ENCODE measurements at places on chromosomes 6 and 20.

GRCh38 chr20:19498756-19499155, 259.3 kb upstream of the RIN2 start:
- no peak for DNase-seq

GRCh38 chr6:24779416-24780016, 4.8 kb downstream of the GMNN start:
- no peak for DNase-seq

GRCh38 chr6:151544453-151544852, 50.6 kb downstream of the CCDC170 start:
- DNase-seq, result no peak

- DNase-seq, result no peak
Measured at GRCh38 chr20:47574616-47575364, 73.1 kb downstream of the NCOA3 start.

GRCh38 chr20:20399531-20400500, 31.9 kb downstream of the INSM1 start:
- peak; percentile 3 for DNase-seq

GRCh38 chr20:51637241-51637640, 94.7 kb upstream of the NFATC2 start:
- DNase-seq, result no peak

- no peak for DNase-seq
Measured at GRCh38 chr20:52783769-52784168, 188.4 kb upstream of the TSHZ2 start.

DNA sequence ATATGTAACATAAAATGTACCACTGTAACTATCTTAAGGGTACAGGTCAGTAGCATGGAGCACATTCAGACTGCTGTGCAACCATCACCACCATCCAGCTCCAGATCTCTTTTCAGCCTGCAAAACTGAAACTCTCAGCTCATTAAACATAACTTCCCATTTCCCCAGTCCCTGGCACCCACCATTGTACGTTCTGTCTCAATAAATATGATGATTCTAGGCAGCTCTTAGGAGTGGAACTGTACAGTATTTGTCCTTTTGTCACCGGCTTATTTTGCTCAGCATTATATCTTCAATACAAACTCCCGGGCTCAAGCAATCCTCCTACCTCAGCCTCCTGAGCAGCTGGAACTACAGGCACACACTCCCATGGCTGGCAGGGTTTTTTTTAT, 1.5 kb downstream of the ZC3H12D start:
- no peak for DNase-seq

GRCh38 chr6:26502165-26502564, 2.1 kb downstream of the BTN1A1 start:
- DNase-seq, result no peak

GRCh38 chr20:47950124-47950912, 165.0 kb upstream of the SULF2 start:
- DNase-seq, result peak; percentile 48

GRCh38 chr20:32457479-32457986, 99.4 kb downstream of the ASXL1 start:
- DNase-seq, result peak; percentile 48

DNA sequence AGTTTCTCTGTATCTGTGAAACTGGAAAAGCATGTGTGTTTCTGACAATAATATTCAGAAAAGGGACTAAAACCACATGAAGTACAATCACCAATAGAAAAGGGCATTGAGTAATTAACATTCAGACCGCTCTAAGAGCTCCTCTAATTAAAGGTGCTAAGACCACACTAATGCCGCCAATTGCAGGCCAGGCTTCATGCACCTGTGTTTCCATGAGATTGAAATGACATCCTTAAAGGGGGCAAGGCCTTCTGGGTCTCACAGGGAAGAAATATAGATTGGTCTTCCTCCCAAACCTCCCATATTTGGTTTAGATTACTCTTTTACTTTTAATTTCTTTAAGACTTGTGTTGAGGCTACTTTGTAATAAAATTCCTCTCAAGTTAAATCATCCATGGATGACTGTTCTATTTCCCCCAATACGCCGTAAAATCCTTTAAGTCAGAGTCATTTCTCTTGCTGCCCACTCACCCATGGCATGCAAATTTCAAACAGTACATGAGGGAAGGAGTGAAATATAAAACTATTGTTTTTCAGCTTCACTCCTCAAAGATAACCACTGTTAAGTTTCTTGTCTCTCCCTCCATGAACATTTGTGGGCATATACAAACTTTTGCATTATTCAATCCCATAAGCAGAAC, 110.6 kb downstream of the UBE3D start:
- peak; percentile 79 for DNase-seq

GRCh38 chr6:151010071-151010470, 144.6 kb downstream of the MTHFD1L start:
- DNase-seq, result no peak

GRCh38 chr6:11317885-11318771, 85.7 kb upstream of the NEDD9 start:
- DNase-seq, result peak; percentile 96

DNA sequence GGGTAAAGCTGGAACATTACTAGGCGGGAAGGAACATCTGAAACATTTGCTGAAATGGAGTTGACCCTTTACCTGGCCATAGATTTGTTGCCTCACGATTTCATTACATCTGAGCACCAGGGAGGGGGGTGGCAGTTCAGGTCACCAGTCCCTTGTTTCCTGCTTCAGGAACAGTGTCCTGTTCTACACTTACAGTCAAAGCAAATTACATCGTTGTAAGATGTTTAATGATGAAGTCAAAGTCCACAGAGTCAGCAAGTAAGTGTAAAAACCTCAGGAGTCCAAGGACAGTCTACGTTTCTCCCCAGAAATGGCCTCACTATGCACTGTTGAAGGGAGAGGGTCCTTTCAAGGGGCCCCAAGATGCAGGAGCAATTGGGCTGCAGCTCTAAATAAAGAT, 8.9 kb upstream of the MICB start:
- DNase-seq, result no peak

- peak; percentile 18 for DNase-seq
Measured at GRCh38 chr20:35091816-35092523, 637 bp downstream of the TRPC4AP start.

DNA sequence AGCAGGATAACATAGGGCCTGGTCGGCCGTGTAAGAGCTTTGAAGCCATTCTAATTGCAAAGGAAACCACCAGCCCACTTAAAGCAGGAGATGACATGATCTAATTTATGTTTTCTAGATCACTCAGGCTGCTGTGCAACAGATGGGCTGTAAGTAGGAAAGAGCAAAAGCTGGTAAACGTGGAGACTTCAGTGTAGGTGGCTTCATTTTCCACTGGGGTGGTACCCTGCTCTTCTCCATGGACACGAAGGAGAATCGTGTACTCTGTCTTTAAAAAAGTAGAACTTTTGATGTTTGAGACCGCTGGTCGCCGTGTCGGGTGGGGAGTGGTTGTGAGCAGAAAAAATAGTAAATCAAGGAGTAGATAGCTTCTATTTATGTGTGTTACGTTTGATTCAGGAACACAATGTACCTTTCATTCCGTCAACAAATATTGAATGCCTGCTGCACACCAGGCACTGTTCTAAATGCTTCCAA, 6.4 kb downstream of the CASS4 start:
- peak; percentile 51 for DNase-seq

DNA sequence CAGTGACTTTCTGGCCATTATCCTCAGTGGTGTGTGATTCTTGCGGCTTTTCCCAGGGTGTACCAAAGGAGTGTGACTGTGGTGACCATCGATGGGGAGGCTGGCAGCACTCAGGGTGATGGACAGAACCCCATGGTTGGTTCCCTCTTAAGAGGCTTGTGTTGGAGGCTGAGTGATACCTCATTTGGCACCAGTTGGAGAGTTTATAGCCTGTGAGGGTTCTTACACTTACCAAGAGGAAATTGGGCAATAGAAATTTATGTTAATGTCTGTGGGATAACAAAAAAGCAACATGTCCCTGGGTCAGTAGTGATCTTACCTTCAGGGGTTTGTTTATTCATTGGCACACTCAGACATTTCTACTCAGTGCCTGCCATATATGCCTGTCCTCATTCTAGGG, 37.2 kb downstream of the DAAM2 start:
- peak; percentile 59 for DNase-seq

DNA sequence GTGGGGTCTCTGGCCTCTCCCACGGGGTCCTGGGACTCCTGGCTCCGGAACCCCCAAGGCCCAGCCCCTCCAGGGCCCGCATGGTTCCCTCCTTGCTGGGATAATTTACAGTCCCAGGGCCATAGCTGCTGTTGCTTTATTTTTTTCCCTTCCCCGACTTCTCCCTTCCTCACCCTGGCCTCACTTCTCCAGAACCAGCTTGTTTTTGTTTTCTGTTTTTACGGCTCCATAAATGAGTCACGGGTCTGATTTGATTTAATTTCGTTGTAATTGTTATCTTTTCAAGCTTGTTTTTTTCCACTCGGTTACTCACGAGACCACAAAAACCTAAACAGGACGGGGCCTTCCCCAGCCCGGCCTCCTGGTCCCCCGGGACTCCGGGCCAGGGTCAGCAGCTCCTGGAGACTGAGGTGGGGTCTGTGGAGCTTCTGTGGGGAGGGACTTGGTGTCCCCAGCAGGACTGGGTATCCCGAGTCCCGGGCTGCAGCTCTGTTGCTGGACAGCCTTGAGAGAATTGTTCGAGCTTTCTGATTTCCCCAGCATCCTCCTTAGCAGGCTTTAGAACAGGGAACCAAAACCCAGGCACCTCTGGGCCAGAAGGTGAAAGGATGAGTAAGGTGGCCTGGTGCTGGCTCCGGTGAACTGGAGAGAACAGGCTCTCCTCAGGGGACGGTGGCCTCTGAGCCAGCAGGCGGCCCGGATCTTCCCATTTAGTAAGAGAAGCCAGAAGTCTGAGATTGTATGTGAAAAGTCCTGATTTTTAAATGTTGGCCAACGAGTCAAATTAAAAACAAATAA, 94.9 kb downstream of the CEBPB start:
- peak; percentile 76 for DNase-seq
